ENCODE measurements at places on chromosomes 13 and 19.

GRCh38 chr19:662962-663681 is at the start of gene RNF126:
RNF126 (minus strand) TSS chr19:663214; CDS start chr19:663121, 93 bp downstream.
- peak; percentile 88 for DNase-seq

DNA sequence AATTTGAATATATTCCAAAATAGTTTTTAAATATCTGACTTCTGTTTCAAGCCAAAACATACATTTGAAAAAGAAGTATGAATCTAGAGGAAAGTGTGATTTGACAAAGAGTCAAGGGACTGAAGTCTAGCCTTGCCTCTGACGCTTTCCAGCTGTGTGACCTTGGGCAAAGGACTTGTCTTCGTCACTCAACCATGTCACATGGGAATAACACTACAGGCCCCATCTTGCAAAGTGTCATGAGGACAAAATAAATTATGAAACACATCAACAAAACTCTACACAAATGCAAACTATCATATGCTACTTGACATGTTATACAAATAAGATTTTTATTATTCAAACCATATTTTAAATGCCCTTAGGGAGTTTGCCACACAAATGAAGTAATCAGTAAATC is 73.0 kb downstream of the CYSLTR2 start:
- no peak for DNase-seq

DNA sequence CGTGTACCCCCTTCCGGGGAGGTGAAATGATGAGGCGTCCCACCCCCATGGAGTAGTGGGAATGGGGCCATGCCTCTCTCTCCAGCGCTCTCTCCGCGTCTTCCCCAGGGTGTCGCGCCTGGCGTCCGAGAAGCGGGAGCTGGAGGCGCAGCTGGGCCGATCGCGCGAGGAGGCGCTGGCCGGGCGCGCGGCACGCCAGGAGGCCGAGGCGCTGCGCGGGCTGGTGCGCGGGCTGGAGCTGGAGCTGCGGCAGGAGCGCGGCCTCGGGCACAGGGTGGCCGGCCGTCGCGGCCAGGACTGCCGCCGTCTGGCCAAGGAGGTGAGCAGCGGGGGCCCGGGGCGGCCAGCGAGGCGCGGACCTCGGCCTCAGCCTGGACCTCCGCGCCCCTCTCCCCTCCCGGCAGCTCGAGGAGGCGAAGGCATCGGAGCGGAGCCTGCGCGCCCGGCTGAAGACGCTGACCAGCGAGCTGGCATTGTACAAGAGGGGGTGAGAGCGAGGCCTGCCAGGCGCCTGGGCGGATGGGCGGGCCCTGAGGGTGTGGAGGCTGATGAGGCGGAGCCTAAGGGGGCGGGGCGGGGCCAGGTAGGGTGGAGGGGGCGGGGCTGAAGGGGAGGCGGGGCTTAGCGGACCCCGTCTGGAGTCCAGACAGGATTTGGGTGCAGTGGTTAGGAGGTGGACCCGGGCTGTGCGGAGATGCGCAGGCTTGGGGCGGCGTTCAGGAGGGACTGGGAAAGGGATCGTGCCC is 7.7 kb downstream of the PGLYRP1 start:
- DNase-seq: peak; percentile 42

DNA sequence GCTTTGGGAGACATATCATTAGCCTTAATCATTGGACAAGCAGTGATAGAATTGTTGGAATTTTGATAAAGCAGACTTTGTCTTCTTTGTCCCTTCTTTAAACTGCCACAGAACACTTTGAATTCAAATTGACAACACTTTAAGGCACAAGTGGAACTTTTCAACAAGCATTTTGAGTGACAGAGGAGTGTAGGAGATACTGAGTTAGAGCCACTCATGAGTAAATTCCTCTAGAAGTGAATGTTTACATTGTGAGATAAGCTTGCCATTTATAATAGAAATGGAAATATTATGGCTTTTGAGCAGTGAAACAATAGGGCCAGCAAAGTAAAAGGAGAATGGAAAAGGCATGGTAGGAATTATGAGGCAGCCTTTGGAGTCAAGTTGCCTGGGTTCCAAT is 515.8 kb downstream of the SLITRK6 start:
- DNase-seq: no peak

DNA sequence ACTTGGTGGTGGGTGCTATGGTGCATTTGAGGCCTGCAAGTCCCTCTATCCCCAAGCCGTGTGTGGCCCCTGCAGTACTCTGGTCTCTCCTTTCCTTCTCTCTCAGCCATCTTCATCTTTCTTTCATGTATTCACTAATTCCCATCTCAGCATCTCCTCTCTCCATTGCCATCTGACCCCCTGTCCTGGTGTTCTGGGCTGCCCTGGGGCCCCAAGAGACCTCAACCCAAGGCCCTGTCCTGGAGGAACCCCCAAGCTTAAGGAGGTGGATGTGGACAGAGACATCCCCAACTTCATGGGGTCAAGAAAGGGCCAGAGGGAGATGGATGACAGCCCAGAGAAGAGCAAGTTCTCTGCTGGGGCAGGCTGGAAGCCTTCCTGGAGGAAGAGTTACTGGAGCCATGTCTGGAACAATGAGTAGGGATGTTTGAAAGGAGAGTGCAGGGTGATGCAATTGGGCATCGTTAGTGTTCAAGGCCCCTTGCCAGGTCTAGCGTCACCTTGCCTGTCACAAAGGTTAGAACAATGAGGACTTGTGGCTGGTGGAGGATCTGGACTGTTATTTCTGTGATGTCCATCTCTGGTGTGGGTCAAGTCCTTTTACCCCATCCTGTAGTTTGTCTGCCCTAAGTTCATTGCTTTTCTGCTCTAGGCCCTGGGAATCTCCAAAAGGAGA is 3.5 kb downstream of the CYP4F3 start:
- DNase-seq: no peak

DNA sequence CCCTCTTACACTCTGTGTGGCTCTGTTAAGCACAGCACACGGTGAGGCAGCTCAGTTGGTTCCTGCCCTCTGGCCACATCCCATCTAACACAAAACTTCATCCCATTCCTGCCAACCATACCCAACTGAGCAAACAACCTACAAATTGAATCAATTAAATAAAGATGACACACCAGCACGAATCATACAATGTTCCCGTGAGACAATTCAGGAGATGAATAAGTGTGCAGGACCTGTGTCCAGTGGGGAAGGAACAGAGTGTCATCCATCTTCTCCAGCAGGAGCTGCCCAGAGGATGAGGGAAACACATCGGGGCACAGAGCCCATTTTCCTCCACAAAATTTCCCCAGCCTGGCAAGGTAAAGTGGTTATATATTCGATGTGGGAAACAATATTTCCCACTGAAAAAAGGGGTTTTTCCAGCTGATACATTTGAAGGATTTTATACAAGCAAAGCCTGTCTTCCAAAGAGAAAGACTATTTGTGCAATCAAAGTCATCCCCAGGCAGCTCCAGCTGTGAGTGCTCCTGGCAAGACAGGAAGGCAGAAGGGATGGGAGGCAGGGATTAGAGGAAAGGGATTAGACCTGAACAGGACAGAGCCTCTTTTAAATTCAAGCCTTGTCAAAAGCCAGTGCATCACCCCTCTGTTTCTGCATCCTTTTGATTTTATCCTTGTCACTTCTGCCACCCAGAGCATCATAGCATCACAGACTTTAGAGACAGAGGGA is 240.2 kb downstream of the LHFPL6 start:
- DNase-seq: no peak

DNA sequence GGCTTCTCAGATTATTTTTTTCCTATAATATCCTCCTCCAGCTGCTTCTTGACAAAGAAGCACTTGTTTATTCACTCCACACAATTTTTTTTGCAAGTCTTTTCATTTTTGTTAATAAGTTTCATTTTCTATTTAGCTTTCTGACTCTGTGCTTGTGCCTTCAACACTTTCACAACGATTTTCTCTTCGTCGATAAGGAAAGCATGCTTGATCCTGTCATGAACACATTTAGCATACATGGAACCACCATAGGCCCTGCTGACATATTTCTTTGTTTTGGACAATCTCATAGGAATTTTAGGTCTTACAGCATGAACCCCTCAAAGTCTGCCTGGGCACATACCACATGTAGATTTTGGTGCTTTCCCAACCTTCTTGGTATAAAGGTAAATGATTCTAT is 346.0 kb downstream of the KCNRG start:
- DNase-seq: no peak

DNA sequence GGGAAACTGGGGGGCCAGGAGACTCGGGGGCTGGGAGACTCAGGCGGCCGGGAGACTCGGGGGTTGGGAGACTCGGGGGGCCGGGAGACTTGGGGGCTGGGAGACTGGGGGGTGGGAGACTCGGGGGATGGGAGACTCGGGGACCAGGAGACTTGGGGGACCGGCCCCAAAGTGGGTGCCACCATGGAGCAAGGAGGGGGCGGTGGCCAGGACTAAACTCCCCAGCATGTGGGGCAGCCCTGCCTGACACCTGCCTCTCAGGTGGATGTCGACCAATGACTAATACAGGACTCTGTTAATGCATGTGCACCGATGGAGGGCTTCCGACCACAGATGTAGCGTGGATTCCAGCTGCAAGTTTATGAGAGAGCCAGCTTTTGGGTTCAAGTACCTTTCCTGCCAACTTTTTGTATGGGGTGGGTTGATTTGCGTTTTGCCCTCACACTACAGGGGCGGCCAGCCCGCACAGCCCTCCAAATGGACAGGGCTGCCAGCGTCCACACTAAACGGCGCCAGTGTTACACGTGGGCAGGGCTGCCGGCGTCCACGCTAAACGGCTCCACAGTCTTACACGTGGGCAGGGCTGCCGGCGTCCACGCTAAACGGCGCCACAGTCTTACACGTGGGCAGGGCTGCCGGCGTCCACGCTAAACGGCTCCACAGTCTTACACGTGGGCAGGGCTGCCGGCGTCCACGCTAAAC is 62.2 kb downstream of the RASA3 start:
- no peak for DNase-seq

GRCh38 chr19:29942404-29943261 is 594 bp downstream of the URI1 start:
- peak; percentile 66 for DNase-seq

DNA sequence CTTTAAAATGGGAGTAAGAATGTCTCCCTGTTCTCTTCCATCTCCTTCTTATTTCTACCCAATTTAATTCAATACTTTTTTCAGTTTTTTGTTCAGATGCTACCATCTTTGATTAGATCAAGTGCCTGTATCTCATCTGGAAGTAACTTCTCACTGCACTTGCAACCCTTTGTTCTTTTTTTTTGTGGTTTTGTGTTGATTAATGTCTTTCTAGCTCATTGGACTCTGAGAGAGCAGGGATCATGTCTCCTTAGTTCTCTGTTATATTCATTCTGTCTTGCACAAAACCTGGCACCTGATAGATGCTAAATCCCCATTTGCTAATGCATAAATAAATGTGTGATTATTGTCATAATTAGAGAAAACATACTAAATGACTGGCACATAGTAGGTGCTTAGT is 834 bp upstream of the ITGBL1 start:
- no peak for DNase-seq

DNA sequence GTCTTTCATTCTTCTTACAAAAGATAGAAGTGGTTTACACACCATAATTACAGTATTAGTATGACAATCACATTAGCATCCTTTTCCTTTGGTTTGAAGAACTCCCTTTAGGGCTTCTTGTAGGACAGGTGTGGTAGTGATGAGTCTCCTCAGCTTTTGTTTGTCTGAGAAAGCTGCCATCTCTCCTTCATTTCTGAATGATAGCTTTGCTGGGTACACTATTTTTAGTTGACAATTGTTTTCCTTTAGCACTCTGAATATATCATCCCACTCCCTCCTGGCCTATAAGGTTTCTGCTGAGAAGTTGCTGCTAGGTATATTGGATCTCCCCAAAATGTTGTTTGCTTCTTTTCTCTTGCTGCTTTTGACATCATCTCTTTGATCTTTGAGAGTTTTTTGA is 39.3 kb downstream of the RASA3 start:
- no peak for DNase-seq

- no peak for DNase-seq
Observed at GRCh38 chr19:3857449-3858003, 11.3 kb downstream of the ZFR2 start.

DNA sequence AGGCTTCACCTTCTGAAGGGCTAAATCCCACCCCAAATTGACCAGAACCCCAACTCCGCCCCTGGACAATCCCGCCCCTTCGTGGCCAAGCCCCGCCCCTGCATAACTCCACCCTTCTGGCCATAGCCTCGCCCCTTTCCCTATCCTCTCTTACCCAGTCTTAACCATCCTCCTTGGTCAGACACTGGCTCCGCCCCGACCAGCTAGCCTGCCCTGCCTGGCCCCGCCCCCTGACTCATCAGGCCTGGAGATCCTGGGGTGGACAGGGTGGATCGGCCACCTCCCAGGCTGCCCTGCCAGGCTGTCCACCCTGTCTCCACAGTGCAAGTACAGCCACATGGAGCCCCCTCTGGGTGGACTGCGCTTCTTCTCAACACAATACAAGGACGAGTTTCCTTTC is 8.0 kb upstream of the ZNF358 start:
- DNase-seq: no peak

DNA sequence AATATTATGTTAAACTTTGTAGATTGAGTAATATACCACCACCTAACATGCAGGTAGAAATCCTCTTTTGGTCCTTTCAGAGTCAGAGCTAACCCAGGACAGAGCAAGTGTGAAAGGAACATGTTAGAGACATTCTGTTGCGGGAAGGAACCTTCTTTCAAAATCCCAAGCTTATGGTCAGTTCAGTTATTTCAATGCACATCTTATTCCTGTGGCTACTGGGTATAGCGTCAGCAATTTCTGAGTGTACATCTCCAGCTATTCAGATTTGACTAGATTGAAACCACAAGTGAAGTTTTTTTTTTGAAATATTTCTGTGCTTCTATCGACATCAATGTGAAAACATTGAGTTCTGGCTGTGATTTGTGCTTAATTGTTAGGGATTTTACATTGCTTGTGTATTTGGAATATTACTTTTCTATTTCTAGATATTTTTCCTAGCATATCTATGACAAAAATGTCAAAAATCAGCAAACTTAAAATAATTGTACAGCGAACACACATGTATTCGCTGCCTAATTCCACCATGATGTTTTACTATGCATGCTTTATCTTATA is 165.3 kb downstream of the LMO7 start:
- no peak for DNase-seq

GRCh38 chr19:16849168-16849567 is 20.0 kb downstream of the SIN3B start:
- no peak for DNase-seq

GRCh38 chr13:50200988-50201387 is 185.7 kb downstream of the KCNRG start:
- no peak for DNase-seq

- no peak for DNase-seq
Observed at GRCh38 chr19:7729211-7729610, 2.7 kb downstream of the CLEC4G start.

DNA sequence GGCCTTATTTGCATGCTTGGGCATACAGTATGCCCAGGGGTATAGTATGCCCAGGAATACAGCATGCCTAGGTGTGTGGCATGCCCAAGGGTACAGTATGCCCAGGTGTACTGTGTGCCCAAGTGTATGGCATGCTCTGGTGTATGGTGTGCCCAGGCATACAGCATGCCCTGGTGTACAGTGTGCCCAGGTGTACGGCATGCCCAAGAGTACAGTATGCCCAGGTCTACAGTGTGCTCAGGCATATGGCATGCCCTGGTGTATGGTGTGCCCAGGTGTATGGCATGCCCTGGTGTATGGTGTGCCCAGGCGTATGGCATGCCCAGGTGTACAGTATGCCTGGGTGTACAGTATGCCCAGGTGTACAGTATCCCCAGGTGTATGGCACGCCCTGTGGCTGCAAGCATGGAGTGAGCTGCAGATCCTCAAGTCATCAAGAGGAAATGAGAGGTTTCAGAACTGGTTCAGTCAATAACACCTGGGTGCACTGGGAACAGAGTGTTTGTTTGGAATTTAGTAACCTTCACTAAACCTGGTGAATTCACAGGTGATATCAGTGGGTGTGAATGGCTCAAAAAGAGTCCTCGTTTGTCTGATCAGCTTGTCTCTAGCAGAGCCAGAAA is 7.8 kb upstream of the C13orf42 start:
- DNase-seq: no peak

- DNase-seq: no peak
Observed at GRCh38 chr19:33291623-33292534, 10.5 kb downstream of the CEBPA start.
